ENCODE measurements at places on chromosomes 7 and 10.

DNA sequence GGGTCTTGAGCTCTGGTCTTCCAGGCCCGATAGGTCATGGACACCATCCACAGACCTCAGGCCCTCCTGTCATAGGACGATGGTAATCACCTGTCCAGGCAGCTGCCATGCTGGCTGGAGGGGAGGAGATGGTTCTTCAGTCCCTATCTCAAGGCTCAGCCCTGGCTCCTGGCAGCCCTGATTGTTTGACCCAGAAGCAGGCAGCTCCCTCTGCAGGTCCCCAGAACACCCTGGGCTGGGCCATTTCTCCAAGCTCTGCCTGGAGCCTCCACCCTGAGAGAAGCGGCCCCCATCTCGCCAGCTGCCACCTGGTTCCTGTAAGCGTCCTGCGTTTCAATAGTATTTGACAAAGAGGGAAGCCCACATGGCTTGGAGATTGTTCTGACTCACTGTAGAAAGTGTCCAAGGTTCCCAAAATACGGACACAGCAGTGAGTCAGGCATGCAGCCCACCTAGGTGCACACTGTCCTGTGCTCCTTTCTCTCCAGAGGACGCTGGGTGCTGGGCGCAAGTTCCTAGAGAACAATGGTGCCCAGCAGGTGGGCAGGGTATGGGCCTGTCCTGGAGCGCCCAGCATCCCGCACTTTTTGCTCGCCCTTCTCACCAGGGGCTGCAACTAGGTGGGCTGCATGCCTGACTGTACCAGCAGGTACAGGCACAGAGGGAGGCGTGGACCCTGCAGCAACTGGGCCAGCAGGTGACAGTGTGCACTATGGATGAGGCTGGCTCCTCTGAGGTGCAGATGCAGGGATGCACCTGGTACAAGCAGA, 72.4 kb upstream of the EBF3 start:
- DNase-seq, result no peak

DNA sequence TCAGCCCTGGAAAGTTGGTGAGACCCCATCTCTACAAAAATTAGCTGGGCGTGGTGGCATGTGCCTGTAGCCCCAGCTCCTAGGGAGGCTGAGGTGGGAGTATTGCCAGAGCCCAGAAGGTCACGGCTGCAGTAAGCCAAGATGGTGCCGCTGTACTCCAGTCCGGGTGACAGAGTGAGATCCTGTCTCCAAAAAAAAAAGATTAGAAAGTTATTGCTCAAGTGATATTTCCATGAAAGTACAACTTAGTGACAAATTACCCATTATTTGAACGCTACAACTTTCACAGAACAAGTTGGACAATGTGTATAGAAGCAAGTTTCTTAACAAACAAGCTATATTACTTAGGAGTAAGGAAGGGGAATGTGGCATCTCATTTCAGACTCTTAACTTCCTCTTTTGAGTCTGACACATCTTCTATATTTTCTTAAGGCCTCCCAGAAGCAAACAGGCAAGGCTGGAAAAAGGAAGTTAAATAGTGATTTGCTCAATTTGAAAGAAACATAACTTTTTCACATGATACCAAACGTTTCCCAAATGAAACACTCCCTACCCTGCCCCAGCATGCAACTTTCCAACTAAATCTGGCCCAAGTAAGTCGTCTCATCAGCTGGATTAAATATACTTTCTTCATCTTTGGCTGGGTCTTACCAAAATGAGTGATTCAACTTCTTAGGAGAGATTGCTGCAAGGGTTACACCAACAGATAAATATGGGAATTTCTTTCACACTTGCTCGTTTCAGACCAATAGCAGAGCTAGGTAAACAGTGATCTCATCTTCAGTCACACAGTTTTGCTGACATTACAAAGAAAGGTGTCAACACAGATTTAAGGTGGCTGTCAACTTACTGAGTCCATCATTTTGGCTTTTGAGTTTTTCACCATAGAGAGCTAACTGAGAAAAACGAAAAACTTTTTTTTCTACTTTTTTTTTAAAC, 66.3 kb upstream of the KLF6 start:
- no peak for DNase-seq

DNA sequence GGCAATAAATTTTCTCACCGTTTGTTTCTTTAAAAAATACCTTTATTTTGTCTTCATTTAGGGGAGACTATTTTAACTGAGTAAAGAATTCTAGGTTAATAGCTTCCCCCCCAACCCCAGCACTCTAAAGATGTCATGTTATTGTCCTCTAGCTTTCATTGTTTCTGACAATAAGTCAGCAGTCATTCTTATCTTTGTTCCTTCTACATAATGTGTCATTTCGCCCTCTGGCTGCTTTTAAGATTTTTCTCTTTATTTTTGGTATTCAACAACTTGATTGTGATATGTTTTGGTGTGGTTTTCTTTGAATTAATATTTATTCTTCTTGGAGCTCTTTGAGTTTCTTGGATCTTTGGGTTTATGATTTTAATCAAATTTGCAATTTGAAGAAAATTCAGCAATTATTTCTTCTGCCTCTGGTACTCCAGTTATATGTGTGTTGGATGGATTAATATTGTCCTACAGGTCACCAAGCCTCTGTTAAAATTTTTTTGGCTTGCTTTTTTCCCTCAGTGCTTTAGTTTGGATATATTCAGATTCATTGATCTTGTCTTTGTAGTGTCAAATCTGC, 64.6 kb upstream of the ELN start:
- DNase-seq, result no peak

DNA sequence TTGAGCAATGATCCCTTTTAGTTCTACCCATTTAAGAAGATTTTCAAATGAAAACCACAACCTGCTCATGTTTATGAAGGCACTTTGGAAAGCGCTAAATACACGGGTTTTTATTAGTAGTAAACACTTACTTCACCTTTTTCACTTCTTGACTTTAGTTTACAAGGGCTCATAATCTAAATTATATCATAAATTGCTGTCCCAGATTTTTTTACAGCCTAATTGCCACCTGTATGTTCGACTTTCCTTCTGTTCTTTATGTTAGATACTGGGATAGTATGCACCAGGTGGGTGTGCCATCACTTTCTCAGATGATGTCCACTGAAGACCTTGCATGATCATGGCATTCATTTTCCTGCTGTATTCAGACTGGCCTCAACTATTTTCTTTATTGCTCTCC, 22.5 kb downstream of the CFTR start:
- no peak for DNase-seq

- DNase-seq, result no peak
Measured at GRCh38 chr7:47454069-47454973, 127.6 kb downstream of the TNS3 start.

GRCh38 chr10:8444630-8445029, 390.1 kb downstream of the GATA3 start:
- no peak for DNase-seq

DNA sequence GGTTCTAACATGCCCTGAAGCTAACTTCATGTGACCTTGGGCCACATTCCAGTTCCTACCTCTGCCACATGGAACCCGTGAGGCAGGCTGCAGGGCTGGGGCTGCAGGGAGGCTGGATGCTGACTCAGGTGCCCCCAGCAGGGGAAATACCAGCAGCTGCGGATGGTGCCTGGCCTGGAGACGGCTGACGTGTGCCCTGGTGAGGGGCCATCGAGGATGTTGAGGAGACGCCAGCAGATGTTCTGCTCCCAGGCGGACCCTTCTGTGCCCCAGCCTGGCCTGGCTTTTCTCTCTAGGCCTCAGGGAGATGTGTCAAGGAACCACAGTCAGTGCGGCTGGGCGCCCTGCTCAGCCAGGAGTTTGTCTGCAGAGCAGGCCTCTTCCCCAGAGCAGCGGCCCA, 8.8 kb downstream of the BAG3 start:
- DNase-seq, result peak; percentile 47

- DNase-seq, result no peak
Measured at GRCh38 chr7:25503306-25503705, 275.0 kb upstream of the NPVF start.

DNA sequence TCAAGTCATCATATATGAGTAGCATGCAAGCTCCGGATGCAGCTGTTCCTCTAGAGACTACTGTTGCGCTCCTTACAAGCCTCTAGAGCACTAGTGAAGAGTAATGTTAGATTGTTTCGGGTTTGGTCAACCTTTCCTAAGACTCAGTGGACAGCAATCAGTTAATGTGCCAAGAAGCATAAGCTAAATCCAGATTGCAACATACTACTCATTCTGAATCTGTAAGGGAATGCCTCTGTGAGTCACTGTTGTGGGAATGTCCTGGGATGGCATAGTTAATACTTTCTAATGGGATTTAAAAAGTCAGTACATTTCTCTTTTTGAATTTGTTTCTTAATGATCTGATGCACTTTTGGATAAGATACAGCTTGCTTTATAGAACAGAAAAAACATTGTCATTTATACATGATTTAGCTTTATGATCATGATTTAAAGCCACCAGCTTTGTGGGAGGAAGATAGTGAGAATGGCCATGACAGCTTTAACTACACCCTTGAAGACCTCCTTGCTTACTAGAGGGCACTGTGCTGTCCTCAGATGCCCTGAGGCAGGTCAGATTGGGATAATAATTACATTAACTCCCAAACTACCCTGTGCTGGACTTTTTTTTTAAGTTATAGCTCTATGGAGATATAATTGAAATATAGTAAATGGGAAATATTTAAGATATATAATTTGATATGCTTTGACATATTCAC, 138.4 kb downstream of the SDK1 start:
- DNase-seq, result no peak

- no peak for DNase-seq
Measured at GRCh38 chr10:62912086-62912485, 95.9 kb upstream of the EGR2 start.

DNA sequence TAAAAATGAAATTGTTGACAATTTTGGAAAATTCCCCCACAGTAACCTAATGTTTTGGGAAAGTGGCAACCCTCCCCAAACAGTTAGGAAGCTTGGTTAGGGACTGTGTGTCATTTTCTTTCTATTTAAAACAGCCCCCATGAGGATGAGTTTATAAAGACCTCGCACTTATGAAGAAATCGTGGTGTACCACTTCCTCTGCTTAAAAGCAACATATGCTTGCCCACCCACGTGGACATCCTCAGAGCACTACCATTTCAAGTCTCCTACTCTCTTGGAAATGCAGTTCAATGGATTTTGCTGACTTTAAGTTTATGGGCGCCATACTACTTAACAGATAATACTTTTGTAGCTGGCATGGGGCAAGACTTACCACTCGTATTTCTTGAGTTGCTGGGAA, 223.8 kb downstream of the DYNC1I1 start:
- DNase-seq, result no peak

- no peak for DNase-seq
Measured at GRCh38 chr7:142153400-142153799, 41.9 kb downstream of the MGAM2 start.

DNA sequence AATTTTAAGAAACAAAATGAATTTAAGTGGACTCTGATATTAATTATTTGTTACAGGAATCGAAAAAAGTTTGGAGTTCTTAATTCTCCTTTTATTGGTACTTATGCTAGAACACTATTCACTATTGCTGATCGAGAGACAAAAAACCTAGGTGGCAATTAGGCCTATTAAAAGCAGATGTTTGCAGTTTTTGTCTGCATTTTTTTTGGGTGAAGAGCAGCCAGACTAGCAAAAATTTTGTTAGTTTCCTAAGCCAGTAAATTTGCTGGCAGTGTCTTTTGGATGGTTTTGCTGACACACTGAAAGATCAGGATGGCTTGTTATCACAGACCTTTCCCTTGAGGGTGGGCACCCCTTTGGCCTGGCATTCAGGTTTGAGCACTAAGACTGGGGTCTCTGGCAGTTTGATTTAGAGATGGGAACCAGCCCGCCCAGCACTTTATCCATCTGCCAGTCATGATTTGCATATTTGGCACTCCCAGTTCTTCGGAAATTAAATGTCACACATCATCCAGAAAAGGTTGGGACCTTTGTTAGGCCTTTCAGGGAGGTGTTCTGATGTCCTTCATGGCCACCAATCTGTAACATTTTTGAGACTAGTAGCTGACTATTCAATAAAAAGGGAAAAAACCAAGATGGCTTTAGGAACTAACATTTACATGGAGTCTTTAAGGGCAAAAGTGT, 57.3 kb downstream of the INPP5F start:
- no peak for DNase-seq

GRCh38 chr7:45216181-45216580, 58.6 kb downstream of the RAMP3 start:
- DNase-seq, result no peak

GRCh38 chr10:77228559-77228958, 409.0 kb downstream of the KCNMA1 start:
- DNase-seq, result no peak

GRCh38 chr10:112362833-112363232, 11.1 kb upstream of the ACSL5 start:
- DNase-seq, result no peak

- DNase-seq, result no peak
Measured at GRCh38 chr10:26540601-26541000, 102.5 kb downstream of the APBB1IP start.

DNA sequence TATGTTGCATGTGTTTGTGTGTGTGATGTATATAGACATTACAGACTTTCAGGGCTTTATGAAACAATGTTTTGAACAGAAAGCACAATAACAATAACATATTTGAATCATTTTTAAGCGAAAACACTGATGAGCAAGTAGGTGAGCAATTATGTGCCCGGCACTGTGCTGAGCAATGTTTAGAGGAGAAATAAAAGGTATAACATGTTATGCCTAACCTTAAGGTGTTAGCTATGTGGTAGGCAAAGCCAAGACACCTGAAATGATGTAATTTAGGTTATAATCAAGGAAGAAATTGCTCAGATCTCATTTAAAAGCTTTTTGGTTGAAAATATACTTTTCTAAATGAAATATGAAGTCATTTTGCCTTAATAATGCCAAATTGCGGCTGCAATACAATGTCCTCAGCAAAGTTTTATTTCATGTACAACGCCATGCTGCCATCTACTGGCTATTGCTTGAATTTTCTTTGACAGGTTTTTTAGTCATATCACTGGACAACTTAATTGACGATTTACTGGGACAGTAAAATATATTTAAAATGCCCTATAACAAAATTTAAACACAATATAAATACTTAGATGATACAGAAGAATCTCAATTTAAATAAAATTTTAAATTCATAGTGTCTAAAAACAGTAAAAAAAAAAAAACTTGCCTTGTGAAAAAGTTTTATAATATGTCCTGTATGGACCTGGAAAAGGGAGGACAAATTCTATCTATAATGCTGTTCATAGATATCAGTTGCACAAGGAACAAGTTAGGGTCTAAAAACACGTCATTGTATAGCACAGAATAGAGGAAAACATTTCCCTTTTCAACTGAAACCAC, 131.1 kb upstream of the CDK1 start:
- DNase-seq, result no peak

DNA sequence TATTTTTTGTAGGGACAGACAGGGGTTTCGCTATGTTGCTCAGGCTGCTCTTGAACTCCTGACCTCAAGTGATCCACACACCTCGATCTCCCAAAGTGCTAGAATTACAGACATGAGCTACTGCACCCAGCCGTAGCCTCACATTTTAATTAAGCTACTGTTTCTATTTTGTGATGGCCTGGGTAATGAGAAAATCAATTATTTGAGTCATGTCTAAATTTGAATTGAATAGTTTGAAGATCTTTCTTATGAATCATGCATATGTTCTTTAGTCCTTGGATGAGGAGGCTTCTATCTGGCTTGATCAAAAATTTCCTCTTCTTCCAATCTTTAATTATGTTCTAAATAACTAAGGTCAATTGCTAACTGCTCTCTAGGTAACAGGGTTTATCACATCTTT, 175.0 kb downstream of the REEP3 start:
- no peak for DNase-seq

GRCh38 chr7:69757981-69758430, 159.7 kb downstream of the AUTS2 start:
- peak; percentile 15 for DNase-seq

Data from NCI-H2171 (cell line).